ENCODE measurements at places on chromosomes 6 and 20.

GRCh38 chr6:31794294-31794865 is 1.2 kb downstream of the VARS1 start:
- no peak for DNase-seq

GRCh38 chr20:51368461-51369211 is 173.9 kb downstream of the NFATC2 start:
- DNase-seq: no peak

GRCh38 chr6:154619146-154619545 is 108.7 kb upstream of the CNKSR3 start:
- DNase-seq: no peak

GRCh38 chr6:139423037-139423703 is 48.7 kb upstream of the CITED2 start:
- no peak for DNase-seq

- no peak for DNase-seq
Measured at GRCh38 chr6:153625089-153625488, 414.0 kb upstream of the OPRM1 start.

DNA sequence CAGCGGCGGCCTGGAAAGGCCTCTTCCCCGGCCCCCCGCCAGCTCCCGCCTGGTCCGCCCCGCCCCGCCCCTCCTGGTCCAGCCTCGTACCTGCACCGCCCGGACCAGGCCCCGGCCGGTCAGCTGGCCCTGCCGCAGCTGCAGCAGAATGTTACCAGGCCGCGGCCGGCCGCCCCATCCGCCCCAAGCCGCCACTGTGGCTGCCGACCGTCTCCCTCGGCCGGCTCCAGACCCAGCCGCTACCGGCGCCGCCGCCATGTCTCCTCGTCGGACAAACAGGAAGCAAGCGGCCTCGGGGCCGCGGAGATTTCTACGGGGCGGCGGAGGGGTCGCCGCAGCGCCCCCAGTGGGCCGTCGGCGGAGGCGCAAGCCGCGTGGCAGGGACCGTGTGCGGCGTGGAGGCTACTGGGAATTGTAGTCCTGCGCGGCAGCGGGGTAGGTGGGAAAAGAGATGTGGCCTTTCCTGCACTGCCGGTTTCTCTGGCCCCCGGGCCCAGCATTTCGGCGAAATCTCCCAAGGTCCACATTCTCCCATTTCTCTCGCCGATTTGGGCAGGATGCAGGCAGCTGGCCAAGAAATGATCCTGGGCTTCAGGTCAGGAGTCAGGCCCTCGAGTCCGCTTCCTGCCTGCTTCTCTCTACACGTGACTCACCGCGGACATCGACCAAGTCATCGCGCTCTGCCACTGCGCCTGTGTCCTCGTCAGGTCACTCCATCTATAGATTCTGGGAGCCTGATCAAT is at the start of gene TRPC4AP:
TSS of gene TRPC4AP (minus strand) at position 284 of the 743 bp plus-strand sequence. CDS start at position 258, 26 bp downstream.
- peak; percentile 83 for DNase-seq

GRCh38 chr6:39961178-39961577 is 26.9 kb upstream of the MOCS1 start:
- DNase-seq: no peak

- no peak for DNase-seq
Measured at GRCh38 chr20:42338294-42339201, 720.4 kb upstream of the CHD6 start.

- DNase-seq: no peak
Measured at GRCh38 chr6:110329348-110329713, 28.8 kb downstream of the METTL24 start.
